ENCODE measurements at places on chromosomes 7 and 10. TPM values are rescaled to one million over a fixed set of nuclear protein-coding genes. Genes with fewer than 3 reads are reported as not detected.

The LIPJ gene
- total RNA-seq = not detected

The SRRM3 gene
- total RNA-seq = 5.0 TPM

The MEOX2 gene
- total RNA-seq = 9.5 TPM

DNA sequence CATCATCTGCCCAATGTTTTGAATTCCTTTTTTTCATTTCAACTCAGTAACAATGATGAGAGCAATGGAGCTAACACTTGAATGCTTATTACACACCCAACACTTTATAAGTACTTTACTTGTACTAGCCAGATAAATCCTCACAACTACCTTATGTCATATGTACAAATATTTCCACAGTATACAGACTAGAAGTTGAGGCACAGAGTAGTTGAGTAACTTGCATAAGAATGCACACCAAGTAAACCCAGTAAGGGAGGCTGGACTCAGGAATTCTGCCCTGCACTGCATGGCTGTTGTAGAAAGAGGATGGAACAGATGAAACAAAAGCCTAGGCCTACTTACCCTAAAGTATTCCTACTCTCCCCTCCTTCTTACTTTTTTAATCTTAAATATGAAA, 15.8 kb downstream of the DPY19L1 start:
- H3K4me3 ChIP-seq = no peak overlapping the region
- no peaks in the 10 kb centered on the region for H3K27me3 ChIP-seq
- no peak overlapping the region for H3K27ac ChIP-seq
- no peaks in the 10 kb centered on the region for H3K36me3 ChIP-seq
- DNase-seq = no peak

DNA sequence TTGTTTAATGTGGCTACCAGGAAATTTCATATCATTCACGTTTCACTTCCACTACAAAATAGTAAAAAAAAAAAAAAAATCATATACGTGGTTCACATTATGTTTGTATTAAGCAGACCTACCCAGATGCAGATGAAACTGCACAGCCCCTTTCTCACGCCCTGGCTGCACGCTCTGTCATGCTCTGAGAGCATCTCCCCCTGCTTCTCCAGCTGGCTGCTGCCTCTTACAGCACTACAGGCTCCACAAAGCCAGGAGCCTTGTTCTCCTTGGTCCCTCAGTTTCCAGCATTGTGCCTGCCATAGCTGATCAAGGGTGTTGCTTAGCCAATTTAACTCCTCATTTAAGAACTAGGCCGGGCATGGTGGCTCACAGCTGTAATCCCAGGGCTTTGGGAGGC, 6.9 kb upstream of the GPNMB start:
- no peaks in the 10 kb centered on the region for H3K36me3 ChIP-seq
- DNase-seq = no peak
- no peak overlapping the region for H3K27ac ChIP-seq
- no peak overlapping the region for H3K4me3 ChIP-seq

DNA sequence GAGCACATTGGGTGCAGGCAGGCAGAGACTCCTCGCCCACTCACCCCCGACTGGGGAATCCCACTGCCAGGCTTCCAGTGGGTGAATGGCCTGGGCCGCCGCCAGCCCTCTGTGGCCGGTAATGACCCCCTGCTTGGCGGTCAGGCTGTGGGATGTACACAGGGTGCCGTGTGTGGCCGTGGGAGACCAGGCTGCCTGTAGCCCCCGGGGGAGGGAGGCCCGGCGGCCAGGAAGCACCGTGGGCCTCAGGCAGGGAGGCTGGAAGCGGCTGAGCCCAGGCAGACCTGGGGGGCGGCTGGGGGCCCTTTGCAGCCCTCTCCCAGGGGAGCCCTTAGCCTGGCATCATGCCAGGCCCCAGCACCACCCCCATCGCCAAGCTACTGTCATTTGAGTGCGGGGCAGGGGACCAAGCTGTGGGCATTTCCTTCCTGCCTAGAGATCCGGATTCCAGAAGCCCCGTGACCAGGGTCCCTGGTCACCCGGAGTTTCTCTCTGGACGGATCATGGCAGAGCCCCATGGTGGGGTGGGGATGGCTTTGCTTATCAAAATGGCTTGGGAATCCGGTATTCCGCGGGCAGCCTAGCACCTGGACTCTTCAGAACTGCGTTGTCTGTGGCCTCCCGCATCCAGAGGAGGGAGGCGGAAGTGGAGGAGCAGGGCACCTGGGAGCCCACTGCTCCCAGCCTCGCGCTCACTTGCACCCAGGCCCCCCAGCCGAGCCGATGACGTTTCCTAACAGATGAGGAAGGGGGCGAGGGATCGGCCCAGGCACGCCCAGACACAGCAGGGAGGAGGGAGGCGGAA, 1.1 kb downstream of the TTYH3 start:
- no peaks in the 10 kb centered on the region for H3K36me3 ChIP-seq
- H3K4me3 ChIP-seq = peak overlapping the region; percentile 63
- peaks cover 6% of the 10 kb centered on the region for H3K4me1 ChIP-seq

- H3K4me1 ChIP-seq = no peaks in the 10 kb centered on the region
- no peak for DNase-seq
- no peak overlapping the region for H3K27ac ChIP-seq
- H3K27me3 ChIP-seq = no peaks in the 10 kb centered on the region
These were observed 27.9 kb downstream of the TFPI2 start for GRCh38 chr7:93862651-93863050.

- H3K4me3 ChIP-seq = no peak overlapping the region
- no peak overlapping the region for H3K27ac ChIP-seq
- H3K36me3 ChIP-seq = no peaks in the 10 kb centered on the region
These were observed 39.5 kb upstream of the GJD4 start for GRCh38 chr10:35565602-35566081.

- H3K36me3 ChIP-seq = no peaks in the 10 kb centered on the region
- no peak overlapping the region for H3K4me3 ChIP-seq
- DNase-seq = no peak
- no peaks in the 10 kb centered on the region for H3K27me3 ChIP-seq
- no peaks in the 10 kb centered on the region for H3K4me1 ChIP-seq
- no peak overlapping the region for H3K27ac ChIP-seq
These were observed 59.5 kb upstream of the C1QL3 start for GRCh38 chr10:16581202-16581601.

DNA sequence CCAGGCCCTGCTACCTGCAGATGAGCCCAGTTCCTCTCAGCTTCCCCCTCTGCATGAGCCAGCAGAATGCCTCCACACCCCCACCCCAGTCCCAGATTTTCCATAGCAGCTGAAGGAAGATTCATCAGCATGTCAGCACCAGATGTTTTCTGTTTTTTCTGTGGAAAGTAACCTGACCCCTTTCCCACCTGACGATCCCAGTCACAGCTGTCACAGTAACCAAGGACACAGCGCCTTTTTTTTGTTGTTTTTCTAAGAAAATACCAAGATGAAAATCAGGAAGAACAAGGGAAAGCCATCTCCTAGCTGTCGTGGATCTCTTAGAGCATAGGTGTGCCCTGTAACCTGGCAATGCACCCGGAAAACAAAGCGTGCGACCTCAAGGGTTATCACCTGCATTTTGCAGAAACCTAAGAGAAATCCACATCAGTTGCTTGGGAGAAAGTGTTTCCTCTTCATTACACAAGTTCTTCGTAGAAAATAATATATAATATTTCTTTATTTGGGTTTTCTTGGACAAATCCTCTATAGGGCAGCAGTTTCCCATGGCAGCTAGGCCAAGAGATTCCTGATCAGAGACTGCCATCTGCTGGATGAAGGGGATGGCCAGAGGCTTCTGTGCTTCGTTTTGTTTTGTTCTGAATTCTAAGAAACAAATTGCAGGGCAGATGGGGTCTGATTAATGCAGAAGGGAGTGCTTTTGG, 401.9 kb downstream of the TNS3 start:
- peak; percentile 72 for DNase-seq
- peak overlapping the region; percentile 37 for H3K27ac ChIP-seq
- peaks cover 9% of the 10 kb centered on the region for H3K4me1 ChIP-seq
- H3K27me3 ChIP-seq = no peaks in the 10 kb centered on the region
- H3K4me3 ChIP-seq = no peak overlapping the region
- no peaks in the 10 kb centered on the region for H3K36me3 ChIP-seq

- H3K4me3 ChIP-seq = no peak overlapping the region
- H3K27ac ChIP-seq = no peak overlapping the region
- no peaks in the 10 kb centered on the region for H3K27me3 ChIP-seq
- H3K4me1 ChIP-seq = peaks cover 3% of the 10 kb centered on the region
- H3K36me3 ChIP-seq = no peaks in the 10 kb centered on the region
These were observed 666 bp downstream of the TMEM139 start for GRCh38 chr7:143285470-143285778.

GRCh38 chr7:80420876-80421275, 91.0 kb downstream of the GNAT3 start:
- no peak for DNase-seq
- H3K27ac ChIP-seq = no peak overlapping the region
- no peak overlapping the region for H3K4me3 ChIP-seq
- no peaks in the 10 kb centered on the region for H3K4me1 ChIP-seq
- no peaks in the 10 kb centered on the region for H3K36me3 ChIP-seq

DNA sequence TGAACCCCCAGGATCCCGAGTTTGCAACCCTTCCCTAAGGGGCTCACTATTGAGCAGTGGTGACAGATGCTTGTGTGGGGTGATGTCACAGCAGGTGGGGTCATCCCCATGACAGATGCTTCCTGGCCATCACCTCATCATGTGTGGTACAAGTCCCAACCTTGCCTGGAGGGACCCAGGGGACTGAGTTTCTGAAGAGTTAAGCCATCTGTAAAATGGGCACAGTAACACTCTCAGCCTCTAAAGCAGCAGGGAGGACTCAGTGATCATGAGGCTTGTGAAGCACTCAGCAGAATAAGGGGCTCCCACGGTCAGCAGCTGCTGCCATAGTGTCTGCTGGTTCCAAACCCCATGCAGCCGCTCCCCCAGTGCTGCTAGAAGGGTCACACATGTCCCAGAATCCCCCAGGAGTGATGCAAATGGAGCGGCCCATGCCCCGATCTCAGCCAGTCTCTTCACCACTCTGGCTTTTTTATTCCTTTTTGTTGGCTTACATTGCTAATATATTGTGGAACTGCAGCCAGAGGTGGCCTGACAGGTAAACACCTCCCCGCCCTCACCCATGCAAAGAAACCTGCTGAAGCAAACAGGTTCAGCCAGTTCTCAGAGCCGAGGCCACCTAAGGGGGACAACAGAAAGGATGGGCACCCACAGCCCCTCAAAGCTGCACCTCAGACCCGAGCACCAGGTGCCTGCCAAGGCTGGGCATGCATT, 102.1 kb upstream of the PDGFA start:
- no peaks in the 10 kb centered on the region for H3K27me3 ChIP-seq
- H3K4me1 ChIP-seq = no peaks in the 10 kb centered on the region
- no peak overlapping the region for H3K4me3 ChIP-seq
- H3K36me3 ChIP-seq = no peaks in the 10 kb centered on the region
- DNase-seq = no peak
- no peak overlapping the region for H3K27ac ChIP-seq

GRCh38 chr10:119516381-119517234, 25.9 kb downstream of the RGS10 start:
- no peak overlapping the region for H3K4me3 ChIP-seq
- H3K4me1 ChIP-seq = no peaks in the 10 kb centered on the region
- DNase-seq = no peak
- no peak overlapping the region for H3K27ac ChIP-seq

DNA sequence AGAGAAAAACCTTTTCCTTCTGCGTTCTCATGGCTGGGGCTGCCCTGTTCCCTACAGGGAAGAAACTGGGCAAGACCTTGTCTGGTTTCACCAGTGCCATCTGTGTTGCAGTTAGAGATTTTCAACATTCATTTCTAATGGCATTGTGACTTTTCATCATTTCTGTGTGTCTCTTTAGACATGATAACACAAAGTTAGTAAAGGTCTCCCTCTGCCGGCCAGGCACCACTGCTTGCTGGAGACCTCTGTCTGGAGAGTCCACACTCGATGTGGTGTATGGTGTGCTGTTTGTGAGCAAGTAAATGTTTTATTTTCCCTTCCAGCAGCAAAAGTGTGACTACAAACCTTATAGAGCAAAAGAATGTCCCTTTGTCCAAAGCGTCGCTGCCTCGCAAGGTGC, 213.5 kb downstream of the PAXIP1 start:
- H3K27me3 ChIP-seq = no peaks in the 10 kb centered on the region
- H3K27ac ChIP-seq = no peak overlapping the region
- no peaks in the 10 kb centered on the region for H3K36me3 ChIP-seq
- no peak for DNase-seq

DNA sequence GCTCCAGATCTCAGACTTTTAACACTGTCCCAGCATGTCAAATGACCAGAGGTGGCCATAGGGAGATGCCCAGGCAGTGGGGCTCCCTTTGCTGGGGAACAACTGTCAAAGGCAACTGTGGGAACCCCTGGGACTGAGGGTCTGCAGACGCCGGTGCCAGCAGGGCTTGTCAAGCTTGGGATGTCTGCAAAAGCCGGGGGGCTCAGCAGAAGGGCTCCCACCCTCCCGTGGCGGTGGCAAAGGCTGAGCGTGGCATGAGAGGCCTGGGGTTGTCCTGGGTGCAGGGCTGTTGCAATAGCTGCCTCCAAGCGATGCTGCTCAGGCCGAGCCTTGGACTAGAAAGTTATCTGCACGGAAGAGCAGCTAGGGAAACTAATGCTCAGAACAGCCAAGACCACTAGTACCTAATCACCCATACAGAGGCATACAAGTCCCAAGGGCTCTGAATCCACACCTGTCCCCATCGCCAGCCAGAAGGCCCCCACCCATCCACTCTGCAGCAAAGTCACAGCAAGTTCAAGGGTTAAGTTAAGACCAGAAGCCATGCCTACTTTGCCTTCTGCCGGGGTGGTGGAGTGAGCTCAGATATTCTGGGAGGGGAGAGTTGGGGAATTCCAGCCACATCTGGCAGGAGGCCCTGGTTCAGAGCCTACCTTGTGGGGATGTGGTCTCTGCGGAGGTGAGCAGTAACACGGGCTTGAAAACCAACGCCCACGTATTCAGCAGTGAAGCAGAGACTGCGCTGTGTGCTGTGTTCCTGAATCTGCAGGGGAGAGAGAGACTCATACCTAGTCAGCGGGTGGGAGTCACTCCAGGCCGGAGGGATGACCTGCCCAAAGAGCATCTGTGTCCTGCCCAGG, 4.6 kb downstream of the SH2B2 start:
- H3K27me3 ChIP-seq = no peaks in the 10 kb centered on the region
- no peak overlapping the region for H3K27ac ChIP-seq
- no peak for DNase-seq
- no peak overlapping the region for H3K4me3 ChIP-seq
- no peaks in the 10 kb centered on the region for H3K4me1 ChIP-seq

DNA sequence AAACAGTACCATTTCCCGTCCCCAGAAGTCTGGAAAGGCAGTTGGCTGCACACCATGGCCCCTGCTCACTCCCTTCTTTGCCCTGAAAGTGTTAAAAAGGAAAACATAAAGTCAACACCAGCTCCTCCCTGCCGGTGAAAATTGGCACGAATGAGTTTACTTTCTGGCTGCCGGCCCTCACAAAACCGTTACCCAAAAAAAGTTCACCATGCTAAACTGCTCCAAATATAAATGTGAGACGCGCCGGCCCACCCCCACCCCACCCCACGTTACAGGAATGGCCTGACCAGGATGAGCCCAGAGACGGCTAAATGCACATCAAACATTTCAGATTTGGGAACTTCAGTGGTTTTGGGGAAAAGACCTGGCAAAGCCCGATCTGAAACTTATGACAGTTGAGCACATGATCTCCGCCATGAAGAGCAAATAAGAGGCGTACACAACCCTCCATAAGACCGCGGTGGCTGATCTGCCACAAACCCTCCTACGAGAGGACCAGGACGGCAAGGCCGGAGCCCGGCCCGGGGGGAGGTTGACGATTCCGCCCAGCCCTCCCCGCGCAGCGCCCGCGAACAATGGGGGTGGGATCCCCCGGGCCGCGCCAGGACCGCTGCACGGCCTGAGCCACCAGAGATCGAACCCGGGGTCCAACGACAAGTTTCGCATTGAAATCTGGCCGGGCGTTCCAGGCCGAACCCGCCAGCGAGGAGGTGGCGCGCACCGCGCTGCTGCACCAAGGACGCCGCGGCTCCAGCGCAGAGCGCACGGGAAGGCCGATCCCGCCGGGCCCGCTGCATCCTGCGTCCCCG, 952 bp downstream of the DIP2C start:
- no peaks in the 10 kb centered on the region for H3K36me3 ChIP-seq
- H3K27ac ChIP-seq = peak overlapping the region; percentile 89
- no peak for DNase-seq
- peak overlapping the region; percentile 82 for H3K4me3 ChIP-seq
- peaks cover 9% of the 10 kb centered on the region for H3K4me1 ChIP-seq
- H3K27me3 ChIP-seq = no peaks in the 10 kb centered on the region

Data from uterus (tissue), 4 donors.